ENCODE measurements at places on chromosomes 1 and 21.

GRCh38 chr21:28282833-28283232 lies 709.8 kb downstream of the LTN1 start:
- no peak for DNase-seq

GRCh38 chr1:58583496-58583895 lies 6.4 kb upstream of the TACSTD2 start:
- DNase-seq, result no peak

- no peak for DNase-seq
Observed at GRCh38 chr1:35334485-35334884, 66.0 kb downstream of the ZMYM4 start.

DNA sequence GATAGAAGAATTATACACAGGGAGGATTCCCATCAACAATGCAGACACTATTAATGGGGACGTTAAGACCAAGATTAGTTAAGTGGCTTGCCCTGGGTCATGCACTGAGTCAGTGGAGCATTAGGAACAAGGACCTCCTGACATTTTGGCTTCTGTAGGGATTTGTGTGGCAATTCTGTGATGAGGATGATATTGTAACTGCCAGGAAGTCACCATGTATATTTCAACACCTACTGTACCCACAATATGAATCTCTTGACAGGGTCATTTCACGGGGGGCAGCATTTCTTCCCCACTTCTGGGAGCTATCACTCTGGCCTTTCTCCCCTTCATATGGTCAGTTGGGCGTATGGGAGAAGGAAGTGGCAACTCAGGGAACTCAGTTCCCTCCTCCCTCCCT lies 134.9 kb downstream of the RUNX1 start:
- DNase-seq, result no peak

GRCh38 chr1:202639500-202639899 lies 70.8 kb downstream of the SYT2 start:
- DNase-seq, result no peak

Measured in kidney epithelial cell (primary cell).